ENCODE measurements at places on chromosomes 3 and 15.

DNA sequence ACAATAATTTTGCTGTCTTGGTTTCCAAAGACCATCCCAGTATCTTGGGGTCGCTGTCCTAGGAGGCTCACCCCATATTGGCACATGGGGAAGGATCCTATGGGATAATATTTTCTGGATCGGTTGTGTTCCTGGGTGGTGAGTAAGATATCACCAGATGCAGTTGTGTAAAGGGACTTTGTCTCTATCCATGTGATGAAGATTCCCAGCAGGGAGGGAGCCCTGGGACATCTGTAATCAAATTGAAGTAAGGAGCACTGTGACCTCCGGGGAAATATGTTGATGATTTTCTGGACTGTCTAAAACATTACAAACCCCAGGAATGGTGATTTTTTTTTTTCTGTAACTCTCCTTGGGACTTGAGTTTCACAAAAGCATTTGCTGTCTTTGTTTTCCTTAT lies 36.2 kb upstream of the LRTM1 start:
- DNase-seq = no peak

DNA sequence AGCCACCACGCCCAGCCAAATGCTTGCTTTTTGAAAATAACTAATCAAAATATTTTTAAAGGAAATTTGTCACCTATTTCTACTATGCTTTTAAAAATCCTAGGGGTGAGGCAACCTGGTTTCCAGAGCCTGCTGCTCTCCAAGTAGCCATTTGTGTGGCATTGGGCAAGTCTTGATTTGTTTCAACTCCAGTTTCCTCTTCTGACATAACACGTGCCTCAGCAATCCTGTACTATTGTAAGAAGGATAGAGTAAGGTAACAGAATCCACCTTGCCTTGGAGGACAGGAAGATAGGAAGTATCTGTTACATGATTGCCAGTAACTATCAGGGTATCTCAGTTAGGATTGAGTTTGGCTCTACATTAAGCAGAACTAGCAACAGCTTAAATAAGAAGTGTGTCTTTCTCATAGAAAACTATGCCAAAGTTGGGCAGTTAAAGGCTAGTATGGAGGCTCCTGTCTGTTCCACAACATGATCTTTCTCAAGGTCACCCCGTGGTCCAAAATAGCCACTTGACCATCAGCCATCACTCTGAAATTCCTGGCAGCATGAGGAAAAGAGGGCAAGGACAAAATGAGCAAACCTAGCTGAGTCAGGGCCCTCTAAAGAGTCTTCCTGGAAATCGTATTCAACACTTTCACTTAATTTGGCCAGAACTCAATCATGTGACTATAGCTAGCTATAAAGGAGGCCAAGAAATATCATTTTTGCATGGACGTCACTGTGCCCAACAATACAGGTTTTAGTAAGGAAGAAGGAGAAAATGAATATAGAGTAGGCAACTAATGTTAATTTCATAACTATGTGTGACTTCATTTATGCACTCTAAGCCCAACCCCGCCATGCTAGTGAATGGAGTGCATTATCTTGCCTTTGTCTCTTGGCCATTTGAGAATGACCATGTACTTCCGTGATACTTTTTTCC lies 66.1 kb downstream of the HMG20A start:
- DNase-seq = no peak

DNA sequence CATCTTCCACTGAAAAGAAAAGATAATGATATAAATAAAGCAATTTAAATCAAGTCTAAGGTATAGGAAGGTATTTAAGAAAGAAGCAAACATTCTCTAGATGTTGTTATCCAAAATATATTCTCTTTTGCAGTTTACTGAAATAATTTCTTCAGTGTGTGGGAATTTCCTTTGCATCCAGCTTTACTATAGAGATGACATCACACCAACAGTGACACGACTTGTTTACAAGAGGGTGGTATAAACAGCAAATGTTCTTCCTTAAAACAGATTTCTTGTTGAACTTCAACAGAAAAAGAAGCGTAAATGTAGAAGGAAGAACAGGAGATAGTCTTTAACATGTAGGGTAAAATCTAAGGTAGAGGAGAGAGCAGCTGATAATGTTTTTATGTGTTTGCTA lies 202.5 kb downstream of the ROBO2 start:
- DNase-seq = no peak

- DNase-seq = no peak
These were observed 30.0 kb downstream of the CHD2 start for GRCh38 chr15:92930054-92930621.

DNA sequence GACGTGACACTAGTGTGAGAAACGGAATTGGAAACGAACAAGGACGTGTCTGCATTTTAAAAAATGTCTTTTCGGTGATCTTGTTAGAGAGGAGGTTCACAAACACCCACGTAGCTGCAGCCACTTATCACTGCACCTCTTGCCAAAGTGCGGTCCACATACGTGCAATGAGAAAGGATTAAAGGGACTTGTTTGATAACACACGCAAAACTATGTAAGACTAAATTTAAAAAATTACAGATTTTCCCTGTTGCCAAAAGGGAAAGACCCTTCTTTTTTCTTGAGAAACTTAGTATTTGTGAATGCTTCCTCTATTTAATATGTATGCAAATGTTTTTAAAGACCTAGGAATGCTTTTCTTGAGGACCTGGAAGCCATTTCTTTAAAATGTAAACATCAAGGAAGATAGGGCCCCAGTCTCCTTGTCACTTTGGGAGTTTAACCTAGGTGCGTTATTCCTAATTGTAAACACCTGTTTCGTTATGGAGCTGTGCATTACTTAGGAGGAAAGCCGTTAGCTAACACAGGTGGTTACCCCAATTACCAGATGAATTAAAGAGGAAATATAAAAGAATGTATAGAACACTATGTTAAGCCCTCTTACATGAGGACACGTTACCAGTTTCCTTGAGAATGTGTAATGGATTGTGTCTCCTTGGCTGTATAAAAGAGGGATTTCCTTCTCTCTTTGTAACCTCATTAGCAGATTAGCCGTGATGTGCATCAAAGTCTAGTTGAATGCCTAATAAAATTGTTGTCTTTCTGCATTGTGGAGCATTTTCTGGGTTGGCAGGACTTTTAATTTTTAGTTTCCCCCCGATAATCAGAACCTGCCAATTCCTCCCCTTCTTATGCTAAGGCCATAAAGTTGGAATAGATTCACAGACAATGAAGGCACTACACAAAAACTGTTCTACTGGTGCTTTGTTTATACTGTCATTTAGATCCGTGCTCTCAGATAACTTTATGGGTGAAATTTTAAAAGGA lies 1.0 kb downstream of the LEKR1 start:
- DNase-seq = no peak

DNA sequence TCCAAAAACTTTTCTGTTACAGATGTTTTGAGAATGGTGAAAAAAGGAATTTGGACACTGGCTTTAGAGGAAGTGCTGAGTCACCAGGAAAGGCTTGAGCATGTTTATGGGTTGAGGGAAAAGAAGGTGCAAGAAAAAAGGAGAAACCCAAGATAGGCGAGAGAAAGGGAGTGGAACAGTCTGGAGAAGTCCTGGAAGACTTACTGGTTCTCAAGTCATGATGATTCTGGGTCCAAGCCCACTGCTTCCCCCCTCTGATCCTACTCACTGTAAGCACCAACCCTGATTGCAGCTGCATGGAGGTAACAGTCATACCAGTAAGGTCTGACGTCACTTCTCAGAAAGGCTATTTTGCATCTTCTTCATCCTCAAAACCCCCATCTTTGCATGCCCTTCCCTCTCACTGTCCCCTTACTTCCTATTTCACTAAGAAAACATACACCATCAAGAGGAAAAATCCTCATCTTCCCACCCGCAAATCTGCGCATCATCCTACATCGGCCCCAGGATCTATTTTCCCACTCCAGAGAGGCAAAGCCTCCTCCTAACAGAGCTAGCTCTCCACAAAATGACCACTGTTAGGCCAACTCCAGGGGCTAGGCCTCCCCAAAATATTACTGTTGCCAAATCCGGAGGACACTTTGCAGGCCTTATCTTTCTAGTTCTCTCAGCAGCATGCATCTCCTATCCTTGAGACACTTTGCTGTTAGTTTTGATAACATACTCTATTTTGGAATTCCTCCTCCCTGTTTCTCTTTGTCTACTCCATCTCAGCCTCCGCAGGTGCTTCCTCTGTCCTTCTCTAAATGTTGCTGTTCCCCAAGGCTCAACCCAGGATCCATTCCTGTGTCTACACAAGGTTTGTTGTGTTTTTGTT lies 3.2 kb upstream of the ATP13A3 start:
- no peak for DNase-seq

- no peak for DNase-seq
These were observed 9.3 kb downstream of the BDH1 start for GRCh38 chr3:197546307-197547085.

DNA sequence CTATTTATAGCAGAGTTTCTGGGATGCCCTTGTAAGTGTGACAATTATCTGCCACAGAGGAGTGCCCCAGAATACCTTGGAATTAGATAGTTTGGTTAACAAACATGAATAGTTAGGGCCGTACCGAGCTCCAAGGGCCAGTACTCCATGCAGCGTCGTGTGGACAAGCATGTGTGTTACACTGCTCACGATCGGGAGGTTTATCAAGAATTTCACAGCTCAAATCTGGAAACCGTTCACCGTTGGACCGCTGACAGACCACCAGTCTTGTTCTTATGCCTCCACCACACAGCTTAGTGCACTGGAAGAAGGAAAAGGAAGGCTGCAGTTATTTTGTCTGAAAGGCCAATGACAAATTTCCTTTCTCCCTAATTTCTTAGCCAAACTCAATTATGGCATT lies 93.7 kb downstream of the ADAMTS9 start:
- DNase-seq = no peak

GRCh38 chr3:140403079-140403478 lies 274.8 kb upstream of the TRIM42 start:
- DNase-seq = no peak

GRCh38 chr3:41462103-41462691 lies 262.9 kb downstream of the CTNNB1 start:
- DNase-seq = no peak

- DNase-seq = no peak
These were observed 76.1 kb downstream of the ISG20 start for GRCh38 chr15:88714782-88715372.

DNA sequence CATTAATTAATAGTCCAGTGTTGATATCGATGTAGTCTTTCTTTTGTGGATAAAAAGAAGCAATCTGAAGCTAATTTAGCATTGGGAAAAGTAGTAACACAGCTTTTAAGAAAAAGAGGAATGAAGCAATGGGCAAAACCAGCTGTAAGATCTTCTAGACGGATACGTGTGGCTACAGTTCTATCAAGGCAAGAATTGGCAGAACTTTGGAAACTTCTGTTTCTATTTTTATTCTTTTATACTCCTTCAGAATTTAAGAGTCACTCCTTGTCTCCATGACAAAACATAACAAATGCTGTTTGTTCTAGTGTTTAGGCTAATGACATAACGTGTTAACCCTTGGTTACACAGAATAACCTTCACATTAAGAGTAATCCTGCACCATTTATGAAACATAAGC lies 289.2 kb downstream of the ROBO2 start:
- no peak for DNase-seq

DNA sequence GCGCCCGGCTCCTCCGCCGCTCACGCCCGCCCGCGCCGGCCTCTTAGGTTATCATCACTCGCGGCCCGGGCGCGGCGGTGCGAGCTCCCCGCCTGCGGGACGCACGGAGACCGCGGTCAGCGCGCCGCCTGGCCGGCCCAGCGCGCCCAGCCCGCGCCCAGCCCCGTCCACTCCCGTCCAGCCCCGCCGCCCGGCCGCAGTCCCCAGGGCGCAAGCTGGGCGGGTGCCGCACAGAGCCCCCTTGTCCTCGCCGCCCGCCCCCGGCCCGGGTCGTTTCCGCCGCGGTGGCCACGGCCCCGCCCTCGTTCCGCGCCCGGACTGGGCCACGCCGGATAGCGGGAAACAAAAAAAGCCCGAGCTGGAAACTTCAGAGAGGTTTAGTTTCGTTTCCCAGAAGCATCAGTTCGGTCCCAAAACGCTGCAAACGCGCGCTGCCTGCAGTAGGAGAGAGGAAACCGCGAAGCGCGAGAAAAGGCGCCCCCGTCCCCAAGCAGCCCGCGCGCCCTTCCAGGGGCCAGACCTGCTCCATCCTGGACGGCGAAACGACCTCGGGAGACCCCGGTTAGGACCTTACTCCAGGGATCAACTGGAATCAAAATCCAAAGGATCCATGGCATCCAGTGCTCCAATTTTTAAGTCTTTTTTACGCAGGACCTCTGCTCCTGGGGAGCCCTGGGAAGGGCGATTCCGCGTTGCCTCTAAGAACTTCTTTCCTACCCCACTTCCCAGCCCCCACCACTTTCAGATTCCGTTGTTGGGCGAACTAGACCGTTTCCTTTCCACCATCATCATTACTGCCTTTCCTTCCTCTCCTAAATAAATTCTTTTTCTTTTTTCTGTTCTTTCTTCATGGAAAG lies at the start of gene ATP10A:
Gene ATP10A (minus strand): TSS at position 217 of the 857 bp plus-strand sequence. CDS start 231 bp downstream, outside the sequence.
- DNase-seq = no peak

DNA sequence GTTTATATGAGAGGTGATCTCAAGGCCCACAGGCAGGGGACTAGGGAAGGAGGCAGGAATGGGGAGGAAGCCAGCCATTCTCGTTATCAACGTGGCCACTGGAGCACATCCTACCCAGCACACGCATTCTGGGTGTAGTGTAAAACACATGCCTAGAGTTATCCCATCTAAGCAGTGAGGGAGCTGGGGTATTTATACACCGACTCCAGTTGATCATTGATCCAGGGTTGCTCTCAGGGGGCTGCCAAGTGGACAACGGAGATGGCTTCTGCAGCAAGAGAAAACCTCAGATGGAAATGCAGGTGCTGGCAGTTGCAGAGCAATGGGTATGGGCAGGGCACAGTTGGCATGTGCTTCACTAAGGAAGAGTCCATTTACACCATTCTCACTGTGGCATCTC lies 30.4 kb upstream of the SYNM start:
- no peak for DNase-seq

GRCh38 chr3:37562876-37563275 lies 298.8 kb upstream of the CTDSPL start:
- DNase-seq = no peak

GRCh38 chr15:43794269-43795037 lies 2.3 kb downstream of the SERF2 start:
- no peak for DNase-seq

DNA sequence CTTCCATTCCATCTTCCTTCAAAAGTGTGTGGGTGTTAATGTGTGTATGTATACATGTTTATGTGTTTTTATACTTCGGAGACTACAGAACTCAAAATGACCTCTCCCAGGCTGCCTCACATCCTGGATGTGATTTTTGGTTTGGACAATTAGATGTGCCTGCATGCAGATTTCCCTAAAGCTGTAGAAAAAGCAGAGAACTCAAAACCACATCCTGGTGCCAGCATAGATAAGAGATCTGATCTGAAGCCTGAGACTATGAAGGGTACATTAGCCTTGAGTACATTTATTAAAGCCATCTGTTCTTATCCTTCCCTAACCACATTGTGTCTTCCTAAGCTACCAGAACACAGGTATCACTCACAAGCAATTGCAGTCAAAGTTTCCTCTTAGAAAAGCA lies 319.4 kb upstream of the RASGRP1 start:
- DNase-seq = no peak
